ENCODE measurements at places on chromosomes 16 and 17. TPM values are rescaled to one million over a fixed set of nuclear protein-coding genes. Genes with fewer than 3 reads are reported as not detected.

GRCh38 chr17:43360376-43360738, 38.4 kb upstream of the ARL4D start:
- DNase-seq = peak; percentile 94

GRCh38 chr17:35404360-35404759, 27.9 kb downstream of the SLFN12 start:
- no peak for DNase-seq

DNA sequence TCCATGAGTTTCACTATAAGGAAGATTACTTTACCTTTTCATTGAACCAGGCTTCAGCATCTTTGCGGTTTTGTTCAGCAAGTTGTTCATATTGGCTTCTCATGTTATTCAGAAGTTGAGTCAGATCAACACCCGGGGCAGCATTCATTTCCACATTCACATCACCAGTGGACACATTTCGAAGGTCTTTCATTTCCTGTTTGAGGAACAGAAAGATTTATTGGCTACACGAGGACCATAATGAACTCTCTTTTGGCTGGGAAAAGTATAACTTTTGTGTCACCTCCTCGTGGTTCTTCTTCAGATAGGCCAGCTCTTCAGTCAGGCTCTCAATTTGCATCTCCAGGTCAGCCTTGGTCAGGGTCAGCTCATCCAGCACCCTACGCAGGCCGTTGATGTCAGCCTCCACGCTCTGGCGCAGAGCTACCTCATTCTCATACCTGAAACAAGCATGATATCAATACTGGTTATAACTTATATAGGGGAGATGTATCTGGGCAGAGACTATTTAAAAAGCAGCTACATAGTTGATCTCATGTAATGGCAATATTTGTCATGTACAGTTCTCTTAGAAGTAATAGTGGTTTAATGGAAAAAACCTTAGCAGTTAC, 2.1 kb downstream of the KRT10 start:
- DNase-seq = no peak

GRCh38 chr16:48978501-48978900, 303.1 kb downstream of the CBLN1 start:
- no peak for DNase-seq

GRCh38 chr16:8005096-8005860, 585.0 kb downstream of the TMEM114 start:
- DNase-seq = no peak

The PDE6G gene
- 3.7 TPM for total RNA-seq

The KRTAP9-2 gene
- not detected for total RNA-seq

DNA sequence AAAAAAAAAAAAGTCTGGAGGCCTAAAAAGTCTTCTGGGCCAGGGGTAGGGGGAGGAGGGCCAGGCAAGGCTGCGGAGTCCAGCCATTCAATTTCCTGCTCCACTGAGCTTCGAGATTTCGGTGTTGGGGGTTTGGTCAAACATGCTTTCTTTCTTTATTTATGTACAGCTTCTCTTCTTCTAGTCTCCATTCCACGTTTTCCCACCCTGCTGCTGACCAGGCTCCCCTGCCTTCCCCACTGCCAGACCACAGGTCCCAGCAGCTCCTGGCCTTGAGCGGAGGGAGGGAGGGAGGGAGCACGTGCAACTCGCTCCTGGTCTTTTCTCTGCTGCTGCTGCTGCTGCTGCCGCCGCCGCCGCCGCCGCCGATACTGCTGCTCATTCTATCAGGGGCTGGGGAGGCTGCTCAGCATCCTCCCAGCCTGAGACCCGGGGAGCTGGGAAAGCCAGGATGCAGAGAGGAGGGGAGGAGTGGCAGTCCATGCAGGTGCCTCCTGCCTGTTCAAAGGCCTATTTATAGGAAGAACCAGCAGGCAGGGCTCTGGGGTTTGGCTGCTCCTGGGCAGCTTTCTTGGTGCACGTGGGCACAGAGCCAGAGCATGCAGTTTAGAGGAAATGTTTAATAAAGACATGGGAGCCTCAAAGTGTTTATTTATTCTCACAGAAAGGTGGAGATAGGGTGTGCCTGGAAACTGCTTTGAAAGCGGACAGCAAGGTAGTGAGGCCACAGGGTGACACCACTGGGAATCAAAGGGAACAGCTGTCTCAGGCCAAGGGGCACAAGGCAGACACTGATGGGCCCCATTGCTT, 23.4 kb upstream of the ZFHX3 start:
- DNase-seq = no peak

DNA sequence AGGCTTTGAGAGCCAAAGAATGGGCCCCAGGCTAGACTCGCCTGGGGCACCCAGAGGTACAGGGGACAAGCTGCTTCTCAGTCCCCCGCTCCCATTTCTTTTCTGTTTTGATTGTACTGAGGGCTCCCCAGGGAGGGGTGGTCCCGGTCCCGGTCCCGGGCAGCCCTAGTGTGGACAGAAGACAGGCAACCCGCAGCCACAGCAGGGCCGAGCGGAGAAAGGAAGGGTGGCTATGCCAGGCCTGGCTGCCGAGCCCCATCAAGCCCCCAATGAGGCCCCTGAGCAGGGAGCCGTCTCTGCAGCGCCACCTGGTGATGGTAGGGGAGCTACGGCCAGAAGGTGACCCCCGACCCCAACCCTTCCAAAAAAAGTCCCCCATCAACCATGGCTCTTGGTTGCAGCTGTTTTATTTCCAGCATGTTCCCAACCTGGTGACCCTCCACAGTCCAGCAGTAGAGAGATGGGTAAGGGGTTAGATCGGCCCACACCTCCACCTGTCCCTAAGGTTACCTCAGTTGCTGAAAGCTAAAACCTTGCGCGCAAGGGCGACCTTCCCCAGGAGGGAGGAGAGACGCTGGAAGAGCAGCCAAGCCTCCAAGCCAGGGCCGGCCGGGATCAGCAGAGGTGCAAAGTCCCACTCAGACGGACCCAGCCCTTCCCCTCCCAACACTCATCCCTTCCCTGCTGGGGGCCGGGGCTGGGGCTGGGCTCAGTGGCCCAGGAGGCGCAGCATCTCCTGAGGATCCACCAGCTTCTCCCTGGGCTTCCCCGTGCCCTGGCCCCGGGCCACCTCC, 2.6 kb upstream of the GRIN2C start:
- DNase-seq = peak; percentile 91

DNA sequence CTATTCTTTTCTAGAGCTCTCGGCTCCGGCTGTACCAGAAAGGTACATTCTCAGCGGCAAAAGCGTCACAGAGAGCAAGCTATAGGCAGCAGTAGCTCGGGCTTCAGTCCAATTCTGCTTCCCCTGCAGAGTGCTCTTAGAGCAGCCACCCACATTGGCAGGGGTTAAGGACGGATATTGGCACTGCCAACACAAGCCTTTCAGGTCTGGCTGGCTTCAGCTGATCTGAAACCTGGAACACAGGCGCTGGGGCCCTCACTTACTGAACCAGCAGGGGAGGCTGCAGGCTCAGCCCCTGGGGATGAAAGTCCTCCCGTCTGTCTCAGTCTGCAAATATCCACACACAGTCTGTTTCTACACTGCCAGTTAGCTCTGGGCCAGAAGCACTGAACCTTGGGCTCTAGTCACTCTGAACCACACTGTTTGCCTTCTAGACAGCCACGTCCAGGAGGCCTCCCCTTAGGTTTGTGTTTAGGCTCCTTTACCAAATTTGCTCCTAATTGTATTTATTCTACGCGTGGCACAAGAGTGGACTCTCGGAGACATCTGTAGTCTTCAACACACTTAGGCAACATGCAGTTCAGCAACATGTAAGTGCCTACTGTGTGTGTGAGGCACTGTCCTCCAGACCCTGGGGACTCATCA, 40.1 kb downstream of the HIC1 start:
- DNase-seq = no peak

Data from activated CD4-positive, alpha-beta T cell treated with anti-CD3 and anti-CD28 coated beads, Interleukin-2, amount 10 ng/mL, durations not matched to agents 24 days and 14 days (primary cell).